ENCODE measurements at places on chromosomes 5 and 9.

DNA sequence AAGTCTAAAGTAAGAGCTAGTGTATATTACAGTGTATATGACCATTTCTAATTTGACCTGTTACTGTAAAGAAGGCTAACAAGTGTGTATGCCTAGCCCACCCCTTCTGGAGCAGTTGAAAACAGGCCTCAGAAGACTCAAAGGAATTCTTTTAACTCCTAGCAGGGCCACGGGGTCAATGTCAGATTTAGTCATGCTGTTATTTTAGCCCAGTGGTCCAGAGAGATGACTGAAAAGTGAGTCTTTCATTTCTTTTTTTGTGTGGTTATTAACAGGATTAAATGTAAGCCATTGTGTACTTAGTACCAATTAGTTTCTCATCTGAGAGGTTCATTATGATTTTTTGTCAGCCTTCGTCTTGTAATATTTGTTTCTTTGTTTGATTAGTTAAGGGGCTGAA lies 24.4 kb downstream of the ZCCHC7 start:
- DNase-seq = no peak

DNA sequence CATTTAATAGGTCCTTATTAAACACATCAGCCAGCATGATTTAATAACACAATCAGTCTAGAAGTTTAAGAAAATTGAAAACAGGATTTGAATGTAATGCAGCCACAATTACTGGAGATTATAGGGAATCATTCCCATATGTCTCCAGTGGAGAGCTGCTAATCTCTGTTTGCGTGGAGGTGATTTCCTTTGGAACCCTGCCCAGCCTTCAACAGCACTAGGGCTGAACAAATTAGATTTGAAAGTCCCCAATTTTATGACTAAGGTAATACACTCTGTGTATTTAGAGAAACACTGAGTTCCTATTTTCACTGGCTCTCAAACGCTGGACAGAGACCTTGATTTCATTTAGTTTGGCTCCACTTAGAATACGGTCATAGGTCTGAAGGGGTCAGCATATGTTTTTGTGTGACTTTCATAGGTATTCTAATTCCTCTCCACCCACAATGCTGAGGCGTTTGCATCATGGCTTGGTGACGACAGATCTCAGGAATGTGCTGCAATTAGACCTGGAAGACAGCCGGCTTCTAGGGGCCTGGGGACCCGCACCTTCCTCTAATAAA lies 508.3 kb downstream of the EBF1 start:
- no peak for DNase-seq

GRCh38 chr9:38386319-38386895 lies 6.1 kb upstream of the ALDH1B1 start:
- DNase-seq = no peak

DNA sequence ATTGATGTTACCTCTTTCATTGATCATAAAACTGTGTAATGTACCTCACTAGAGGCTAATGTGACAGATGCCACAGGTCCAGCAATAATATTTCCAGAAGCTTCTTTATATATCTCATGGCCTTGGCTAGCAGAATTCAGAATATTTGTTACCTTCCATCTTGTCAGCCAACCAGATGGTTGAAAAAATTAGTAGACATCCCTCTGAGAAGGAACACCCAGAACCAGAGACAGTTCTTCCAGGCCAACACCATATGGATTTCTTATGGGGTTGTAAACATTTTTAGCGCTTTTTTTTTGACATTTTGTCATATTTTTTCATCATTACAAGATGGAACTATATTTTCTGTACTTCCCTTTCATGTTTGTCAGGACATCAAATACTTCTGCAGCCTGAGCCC lies 278.7 kb upstream of the KLF9 start:
- no peak for DNase-seq

DNA sequence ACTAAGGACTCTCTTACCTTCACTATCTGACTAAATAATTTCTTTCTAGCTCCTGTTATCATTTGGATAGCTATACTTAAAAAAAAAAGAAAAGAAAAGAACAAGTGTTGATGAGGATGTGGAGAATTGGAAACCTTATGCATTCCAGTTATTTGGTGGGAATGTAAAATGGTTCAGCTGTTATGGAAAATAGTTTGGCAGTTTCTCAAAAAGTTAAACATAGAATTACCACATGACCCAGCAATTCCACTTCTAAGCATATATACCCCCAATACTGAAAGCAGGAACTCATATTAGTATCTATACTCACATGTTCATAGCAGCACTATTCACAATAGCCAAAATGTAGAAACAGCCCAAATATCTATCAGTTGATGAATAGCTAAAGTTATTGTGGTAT lies 61.1 kb downstream of the GNA14 start:
- DNase-seq = no peak

DNA sequence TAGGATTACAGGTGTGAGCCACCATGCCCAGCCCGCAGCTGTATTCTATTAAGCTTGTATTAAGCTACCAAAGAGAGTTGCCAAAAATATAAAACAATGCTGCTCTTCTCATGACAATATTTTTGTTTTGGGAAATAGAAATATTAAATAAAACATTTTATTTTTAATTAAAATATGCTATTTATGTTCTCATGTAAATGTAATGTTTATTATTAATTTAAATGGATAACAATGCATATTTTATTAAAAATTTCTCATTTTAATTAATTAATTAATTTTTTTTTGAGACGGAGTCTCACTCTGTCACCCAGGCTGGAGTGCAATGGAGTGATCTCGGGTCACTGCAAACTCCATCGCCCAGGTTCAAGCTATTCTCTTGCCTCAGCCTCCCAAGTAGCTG lies 117.5 kb downstream of the ANKRD55 start:
- DNase-seq = no peak

DNA sequence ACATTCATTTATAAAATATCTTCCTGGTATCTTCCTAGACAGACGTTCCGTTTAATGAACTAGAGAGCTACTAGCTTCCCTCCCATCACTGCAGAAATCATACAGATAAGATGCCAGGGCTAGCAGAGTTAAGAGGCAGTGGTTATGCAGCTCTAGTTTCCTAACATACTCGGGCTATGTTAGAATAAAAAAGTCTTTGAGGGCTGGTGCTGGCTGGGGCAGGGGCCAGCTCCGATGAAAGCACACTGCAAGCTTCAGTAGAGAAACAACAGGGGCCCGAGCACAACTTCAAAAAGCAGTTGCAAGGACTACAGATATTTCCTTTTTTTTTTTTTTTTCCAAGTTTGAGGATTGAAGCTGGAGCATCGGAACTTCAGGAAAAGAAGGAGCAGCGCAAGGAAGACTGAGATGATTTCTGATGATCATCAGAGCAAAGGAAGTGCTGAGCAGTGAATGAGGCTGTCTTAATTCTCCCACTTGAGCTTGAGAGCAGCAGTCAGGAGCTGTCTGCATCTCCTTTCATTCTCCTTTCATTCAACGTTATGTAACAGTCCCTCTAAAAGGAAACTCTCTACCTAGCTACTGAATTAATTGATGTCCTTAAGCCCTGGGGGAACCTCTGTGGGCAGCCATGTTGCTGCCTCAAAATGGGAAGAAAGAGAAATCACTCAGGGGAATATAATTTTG lies 47.6 kb upstream of the ADCY2 start:
- DNase-seq = no peak

- no peak for DNase-seq
Observed at GRCh38 chr9:128161215-128161902, 1.3 kb downstream of the BBLN start.

DNA sequence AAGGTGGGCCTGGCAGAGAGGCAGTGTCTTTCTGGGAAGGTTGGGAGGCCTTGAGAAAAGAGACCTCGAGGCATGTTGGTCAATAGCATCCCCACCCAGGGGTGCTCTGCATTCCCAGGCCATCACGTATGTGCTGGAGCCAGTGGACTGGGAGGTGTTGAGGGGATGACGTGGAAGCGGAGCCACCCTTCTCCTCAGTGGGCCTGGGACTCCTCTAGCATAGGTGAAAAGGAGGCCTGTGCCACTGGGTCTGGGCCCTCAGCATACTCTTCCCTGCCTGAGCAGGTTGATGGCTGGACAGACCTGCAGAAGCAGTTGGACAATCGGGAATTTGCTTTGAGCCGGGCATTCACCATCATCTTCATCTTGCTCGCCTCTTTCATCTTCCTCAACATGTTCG lies 25.5 kb downstream of the PITX1 start:
- DNase-seq = no peak

DNA sequence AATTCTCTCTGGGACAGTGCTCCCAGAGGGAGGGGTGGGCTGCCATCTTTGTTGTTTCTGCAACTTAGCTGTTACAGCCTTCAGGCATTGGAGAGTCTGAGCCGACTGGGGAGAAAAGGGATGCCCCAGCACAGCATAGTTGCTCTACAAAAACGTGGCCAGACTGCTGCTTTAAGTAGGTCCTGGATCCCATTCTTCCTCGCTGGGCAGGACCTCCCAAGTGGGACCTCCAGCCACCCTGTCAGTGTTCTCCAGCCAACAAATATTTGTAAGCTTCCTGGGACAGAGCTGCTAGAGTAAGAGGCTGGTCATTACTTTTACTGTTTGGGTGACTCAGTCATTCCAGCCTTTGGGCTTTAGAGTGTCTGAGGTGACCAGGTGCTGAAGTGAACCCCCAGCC lies 292.7 kb upstream of the NREP start:
- no peak for DNase-seq

GRCh38 chr5:40409601-40410000 lies 270.1 kb upstream of the PTGER4 start:
- no peak for DNase-seq

DNA sequence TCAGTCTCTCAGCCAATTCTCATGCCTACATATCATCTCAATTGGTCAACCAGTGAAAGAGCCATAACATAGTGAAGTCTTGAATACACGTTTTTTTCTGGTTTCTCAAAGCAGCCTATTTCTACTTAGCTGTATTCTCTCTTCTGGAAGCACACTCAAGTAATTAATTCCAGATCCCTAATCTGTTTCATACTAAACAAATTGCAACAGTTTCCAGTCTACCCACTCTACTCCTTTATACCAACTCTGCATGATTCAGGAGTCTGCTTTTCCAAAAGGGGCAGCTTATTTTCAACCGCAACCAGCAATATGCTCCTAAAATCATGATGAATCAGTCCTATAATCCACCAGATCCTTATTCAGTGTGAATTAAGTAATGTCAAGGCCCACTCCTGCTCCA lies 211.7 kb downstream of the TLE1 start:
- no peak for DNase-seq

DNA sequence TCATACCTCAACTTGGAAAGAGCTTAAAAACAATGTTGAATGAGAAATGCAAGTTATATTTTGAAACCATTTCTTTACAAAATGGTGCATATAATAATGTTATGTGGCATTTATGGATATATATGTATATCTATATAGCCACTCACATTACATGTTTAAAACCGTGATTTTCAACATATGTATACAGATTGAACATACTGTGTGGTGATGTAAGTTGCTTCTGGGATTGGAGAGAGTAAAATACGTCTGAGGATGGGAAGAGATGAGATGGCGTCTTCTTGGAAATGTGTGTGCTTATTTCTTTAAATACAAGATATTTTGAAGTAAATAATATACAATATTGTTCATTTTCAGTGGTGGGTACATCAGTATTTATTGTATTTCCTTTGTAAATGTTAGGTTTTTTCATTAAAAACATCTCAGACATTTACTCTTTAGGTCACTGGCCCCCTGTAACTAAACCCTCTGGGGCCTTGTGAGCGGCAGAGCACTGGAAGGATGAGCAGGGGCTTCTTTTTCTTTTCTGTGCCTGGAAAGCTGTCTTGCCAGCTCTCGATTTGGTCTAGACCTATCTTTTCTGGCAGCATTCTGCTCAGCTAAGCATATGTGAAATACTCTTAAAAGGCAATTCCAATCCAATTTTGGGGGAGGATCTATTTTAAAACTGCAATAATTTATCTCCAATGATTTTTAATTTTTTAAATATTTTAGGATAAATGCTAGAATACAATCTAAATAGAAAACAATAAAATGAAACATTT lies 42.8 kb upstream of the HMHB1 start:
- no peak for DNase-seq

- no peak for DNase-seq
Observed at GRCh38 chr9:346111-346571, 131.5 kb downstream of the DOCK8 start.

DNA sequence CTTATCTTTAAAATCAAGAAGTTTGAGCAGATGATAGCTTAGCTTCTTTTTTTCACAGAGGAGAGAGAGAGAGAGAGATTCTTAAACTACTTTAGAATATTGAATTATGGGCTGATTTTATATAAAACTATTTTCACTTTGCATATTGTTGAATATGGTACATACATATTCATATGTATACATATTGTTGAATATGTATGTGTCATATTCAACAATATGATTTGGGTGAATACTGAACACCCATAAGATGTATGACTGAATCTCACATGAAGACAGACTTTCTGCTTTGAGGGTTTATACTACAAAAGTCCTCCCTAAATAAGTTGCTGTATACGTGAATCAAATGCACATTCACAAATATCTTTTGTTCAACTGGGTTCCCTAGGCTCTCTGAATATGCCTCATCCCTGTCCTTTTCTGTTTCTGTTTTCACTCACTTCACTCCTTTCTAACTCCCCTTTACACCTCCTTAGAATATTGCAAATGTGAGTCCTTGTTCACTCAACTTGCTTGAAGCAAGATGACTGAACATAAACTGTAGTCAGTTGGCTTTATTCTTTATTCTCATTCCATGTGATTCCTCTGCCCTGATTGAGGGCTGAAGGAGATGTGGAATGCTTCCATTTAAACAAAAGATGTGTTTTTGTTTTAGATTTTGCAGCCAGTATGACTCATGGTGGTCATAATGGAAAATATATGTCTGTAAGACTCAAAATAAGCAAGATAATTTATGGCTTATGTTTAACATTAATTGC lies 225.4 kb upstream of the DAB2 start:
- DNase-seq = no peak

DNA sequence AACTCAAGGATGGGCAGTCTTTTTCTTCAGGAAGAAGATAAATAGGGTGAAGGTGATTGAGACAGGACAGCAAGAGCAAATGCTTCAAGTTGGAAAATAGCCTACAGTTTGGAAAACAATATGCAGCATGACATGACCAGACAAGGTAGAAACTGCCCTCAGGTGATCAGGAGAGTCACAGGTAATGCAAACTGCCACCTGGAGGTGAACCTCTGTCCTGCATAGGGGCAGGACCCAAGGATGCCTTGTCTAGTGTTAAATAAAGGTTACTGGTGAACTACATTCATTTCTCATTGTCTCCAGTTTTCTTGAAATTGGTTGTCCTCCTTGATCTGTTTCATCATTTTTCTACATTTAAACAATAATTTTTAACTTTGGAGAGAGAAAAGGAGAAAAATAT lies 232.1 kb downstream of the SEMA5A start:
- DNase-seq = no peak

All from stimulated activated naive CD4-positive, alpha-beta T cell treated with Interleukin-2 at 50 U/mL for 16 hours (primary cell).